ENCODE measurements at places on chromosomes 7 and 10. TPM values are rescaled to one million over a fixed set of nuclear protein-coding genes. Genes with fewer than 3 reads are reported as not detected.

- DNase-seq = no peak
Observed at GRCh38 chr7:136526408-136527105, 341.9 kb upstream of the CHRM2 start.

- DNase-seq = no peak
Observed at GRCh38 chr7:29976673-29977415, 12.8 kb downstream of the SCRN1 start.

GRCh38 chr10:56605051-56605450, 244.0 kb upstream of the ZWINT start:
- peak; percentile 60 for DNase-seq

DNA sequence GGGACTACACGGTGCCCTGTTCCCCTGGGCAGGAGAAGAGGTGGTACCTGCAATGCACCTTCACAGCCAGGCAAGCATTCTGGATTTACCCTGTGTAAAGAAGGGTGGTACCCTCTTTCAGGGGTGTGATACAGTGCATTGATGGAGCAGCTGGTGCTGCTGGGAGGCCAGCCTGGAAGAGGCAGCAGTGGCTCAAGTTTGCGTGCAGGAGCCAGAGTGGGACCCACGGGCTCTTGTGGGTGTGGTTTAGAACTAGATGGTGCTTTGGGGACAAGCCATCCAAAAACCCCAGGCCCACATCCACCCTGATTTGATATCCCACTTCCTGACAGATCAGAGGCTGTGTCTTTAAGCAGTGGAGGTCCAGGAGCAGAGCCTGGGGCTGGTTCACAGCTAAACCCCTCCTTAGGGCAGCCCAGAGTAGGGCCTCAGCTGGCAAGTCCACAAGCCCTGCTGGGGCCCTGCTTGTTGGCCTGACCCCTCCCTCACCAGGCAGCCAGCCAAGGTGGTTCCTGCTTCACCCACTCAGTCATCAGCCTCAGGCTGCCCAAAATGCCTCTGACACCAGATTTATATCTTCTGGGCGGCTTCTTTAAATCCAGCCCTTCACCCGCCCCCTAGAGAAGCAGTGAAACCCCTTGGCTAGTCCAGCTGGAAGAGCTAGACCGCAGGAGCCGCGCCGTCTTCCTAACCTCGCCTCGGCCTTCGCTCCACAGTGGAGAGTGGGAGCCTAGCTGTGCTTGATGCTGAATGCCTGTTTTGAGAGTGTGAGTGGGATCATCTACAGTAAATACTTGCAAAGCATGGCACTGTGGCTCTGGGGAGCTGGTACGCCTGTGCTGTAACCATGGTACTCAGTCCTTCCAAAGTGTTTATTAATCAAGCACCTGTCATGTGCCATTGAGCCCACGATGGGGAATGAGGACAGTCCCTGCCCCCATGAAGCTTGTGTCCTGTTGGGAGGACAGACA, 1.4 kb upstream of the ASIC3 start:
- no peak for DNase-seq

DNA sequence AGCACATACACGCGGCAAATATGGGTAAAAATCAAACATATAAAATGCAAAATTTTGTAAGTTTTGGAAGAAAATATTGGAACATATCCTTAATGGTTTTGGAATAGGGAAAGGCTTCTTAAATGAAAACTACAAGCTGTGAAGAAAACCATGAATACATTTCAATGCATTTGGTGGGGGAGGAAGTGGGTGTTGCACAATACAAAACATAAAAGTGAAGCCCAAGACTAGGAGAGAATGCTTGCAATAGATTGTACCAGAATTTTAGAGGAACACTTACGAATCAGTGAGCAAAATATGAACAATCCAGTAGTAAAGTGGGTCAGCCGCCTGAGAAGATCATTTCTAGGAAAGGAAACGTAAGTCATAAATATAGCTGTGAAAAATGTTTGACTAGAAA, 322.6 kb upstream of the MKI67 start:
- no peak for DNase-seq

DNA sequence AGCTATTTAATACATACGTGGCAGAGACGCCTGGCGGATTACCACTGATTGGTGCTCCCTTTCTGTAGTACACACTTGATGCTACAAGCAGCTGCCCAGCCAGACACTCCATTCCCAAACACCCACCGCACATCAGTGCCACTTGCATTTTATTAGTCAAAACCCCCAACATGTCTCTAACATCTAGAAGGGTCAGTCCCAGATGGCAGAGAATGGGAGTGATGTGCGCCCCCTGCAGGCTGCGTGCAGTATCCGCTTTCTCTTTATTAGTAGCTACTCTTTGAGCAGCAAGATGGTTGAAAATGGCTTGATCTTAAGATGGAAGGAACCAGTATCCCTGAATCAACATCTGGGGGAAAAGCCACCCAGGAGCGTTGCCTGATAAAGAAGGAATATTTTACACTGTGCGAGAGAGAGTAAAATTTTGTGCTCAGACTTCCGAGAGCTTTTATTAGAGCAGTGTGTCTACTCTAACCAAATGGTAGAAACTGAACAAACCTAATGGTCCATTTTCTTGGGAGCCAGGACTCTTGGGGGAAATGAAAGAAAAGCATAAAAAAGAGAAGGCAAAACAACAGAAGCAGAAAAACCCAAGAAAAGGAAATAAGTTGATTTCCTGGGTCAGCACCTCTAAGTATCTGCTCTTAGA, 78.3 kb downstream of the ST8SIA6 start:
- peak; percentile 81 for DNase-seq

The GGCT gene
- total RNA-seq = 104 TPM

All from GM23338 (cell line).